Pancreas (tissue), 10 donors: ENCODE measurements at places on chromosomes 4 and X. TPM values are rescaled to one million over a fixed set of nuclear protein-coding genes. Genes with fewer than 3 reads are reported as not detected.

The PPEF2 gene
- not detected for polyA plus RNA-seq

The RAB39B gene
- polyA plus RNA-seq = 1.2 TPM

The PITX2 gene
- polyA plus RNA-seq = 0.09 TPM

The FAM47A gene
- polyA plus RNA-seq = not detected

The TRPC3 gene
- 0.04 TPM for polyA plus RNA-seq

The OTUD6A gene
- polyA plus RNA-seq = not detected

The PNMA3 gene
- 0.34 TPM for polyA plus RNA-seq

The SPANXA1 gene
- not detected for polyA plus RNA-seq

The CT83 gene
- polyA plus RNA-seq = not detected

The UGT8 gene
- 1.5 TPM for polyA plus RNA-seq

The F8A1 gene
- 19.9 TPM for polyA plus RNA-seq

The ZBED1 gene
- 16.2 TPM for polyA plus RNA-seq

The BRS3 gene
- polyA plus RNA-seq = 0.21 TPM
